ENCODE measurements at places on chromosomes 12 and 14. TPM values are rescaled to one million over a fixed set of nuclear protein-coding genes. Genes with fewer than 3 reads are reported as not detected.

The SRSF9 gene
- 127 TPM for total RNA-seq

The KLHDC1 gene
- 4.6 TPM for total RNA-seq

The PTCSC3 gene
- total RNA-seq: not detected

The FOXA1 gene
- total RNA-seq: not detected
